Common myeloid progenitor, CD34-positive (primary cell): ENCODE measurements at places on chromosomes 6 and 20.

DNA sequence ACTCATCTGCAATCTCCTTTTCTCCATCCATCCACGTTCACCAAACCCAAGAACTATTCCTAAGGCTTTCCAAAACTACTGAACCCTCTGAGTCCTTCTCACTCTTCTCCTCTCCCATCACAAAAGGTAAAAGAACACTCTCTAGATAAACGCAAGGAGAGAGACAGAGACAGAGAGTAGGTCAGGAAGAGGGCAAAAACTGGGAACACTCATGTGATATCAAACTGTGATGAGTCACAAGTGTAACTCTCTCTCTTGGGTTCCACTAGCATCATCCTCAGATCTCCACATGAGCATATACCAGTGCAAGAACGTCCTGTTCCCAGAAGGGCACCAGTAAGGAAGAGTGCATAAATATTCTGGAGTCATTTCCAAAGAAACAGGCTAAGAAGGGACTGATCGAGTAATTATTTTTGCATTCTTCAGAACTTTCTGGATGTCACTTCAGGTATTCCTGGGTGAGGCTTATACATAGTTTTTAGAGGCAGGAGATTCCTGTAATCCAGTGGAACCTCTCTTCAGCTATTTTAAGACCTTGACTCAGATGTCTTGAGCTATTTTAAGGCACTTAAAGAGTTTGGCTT lies 47.3 kb upstream of the STXBP5 start:
- no peak overlapping the region for H3K4me3 ChIP-seq
- peaks cover 21% of the 10 kb centered on the region for H3K4me1 ChIP-seq
- DNase-seq: no peak
- H3K27ac ChIP-seq: no peak overlapping the region
- no peaks in the 10 kb centered on the region for H3K36me3 ChIP-seq
- H3K27me3 ChIP-seq: no peaks in the 10 kb centered on the region

DNA sequence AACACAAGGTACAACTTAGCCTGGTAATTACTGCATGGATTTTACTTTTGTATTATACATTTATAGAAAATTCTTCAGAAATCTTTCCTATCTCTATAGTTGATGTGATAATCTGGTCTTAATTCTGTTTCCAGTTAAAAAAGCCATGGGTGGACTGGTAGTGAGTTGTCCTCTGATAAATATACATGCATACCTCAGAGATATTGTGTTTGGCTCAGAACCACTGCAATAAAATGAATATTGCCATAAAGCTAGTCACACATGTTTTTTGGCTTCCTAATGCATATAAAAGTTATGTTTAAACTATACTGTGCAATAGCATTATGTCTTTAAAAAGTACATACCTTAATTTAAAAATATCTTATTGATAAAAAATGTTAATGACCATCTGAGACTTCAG lies 708.6 kb upstream of the MARCKS start:
- no peaks in the 10 kb centered on the region for H3K27me3 ChIP-seq
- no peak overlapping the region for H3K4me3 ChIP-seq
- no peak overlapping the region for H3K27ac ChIP-seq
- DNase-seq: no peak

DNA sequence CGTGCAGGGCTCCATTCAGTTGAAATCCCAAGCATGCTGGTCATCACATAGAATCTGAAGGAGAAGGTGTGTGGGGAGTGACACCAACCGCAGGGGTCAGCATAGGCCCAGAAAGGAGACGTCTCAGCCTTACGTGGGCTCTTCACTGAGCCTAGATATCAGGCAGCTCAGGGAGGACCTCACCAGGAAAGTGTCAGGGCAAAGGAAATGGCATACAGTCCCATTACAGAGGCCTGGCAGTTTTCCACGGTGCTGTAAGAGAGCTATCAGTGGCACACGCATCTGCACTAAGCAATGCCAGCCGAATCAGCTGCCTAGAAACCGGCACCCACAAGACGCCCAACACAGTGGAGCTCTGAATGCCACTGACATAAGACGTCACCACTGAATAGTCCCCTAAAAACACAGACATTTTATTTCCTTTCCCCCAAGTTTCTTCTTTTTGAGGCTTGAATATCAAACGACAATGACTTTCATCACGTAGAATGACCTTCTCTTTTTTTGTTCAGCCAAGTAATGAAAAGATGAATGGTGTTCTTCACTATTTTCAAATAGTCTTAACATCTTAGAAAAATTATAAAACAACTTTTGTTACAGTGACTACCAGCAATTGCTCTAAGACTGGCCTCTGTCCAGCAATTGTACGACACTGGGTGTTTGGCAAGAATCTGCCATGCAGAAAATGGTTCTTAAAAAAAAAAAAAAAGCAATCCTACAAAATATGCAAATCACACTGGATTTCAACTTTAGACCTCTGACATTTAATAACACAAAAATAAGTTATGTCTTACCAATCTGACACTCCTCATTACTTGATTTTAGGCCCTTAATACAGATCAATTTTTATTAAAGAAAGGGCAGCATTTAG lies 88.9 kb upstream of the FOXQ1 start:
- no peaks in the 10 kb centered on the region for H3K36me3 ChIP-seq
- no peak for DNase-seq
- H3K27me3 ChIP-seq: no peaks in the 10 kb centered on the region
- no peaks in the 10 kb centered on the region for H3K4me1 ChIP-seq
- H3K27ac ChIP-seq: no peak overlapping the region

GRCh38 chr6:89828988-89829471 lies 650 bp upstream of the CASP8AP2 start:
- no peaks in the 10 kb centered on the region for H3K36me3 ChIP-seq
- H3K27me3 ChIP-seq: no peaks in the 10 kb centered on the region
- H3K27ac ChIP-seq: peak overlapping the region; percentile 79
- no peak for DNase-seq
- H3K4me3 ChIP-seq: peak overlapping the region; percentile 77

- no peak overlapping the region for H3K4me3 ChIP-seq
- H3K27ac ChIP-seq: no peak overlapping the region
- H3K4me1 ChIP-seq: no peaks in the 10 kb centered on the region
- H3K27me3 ChIP-seq: no peaks in the 10 kb centered on the region
- H3K36me3 ChIP-seq: no peaks in the 10 kb centered on the region
- no peak for DNase-seq
These were observed 71.3 kb upstream of the FOXC1 start for GRCh38 chr6:1538369-1538768.

GRCh38 chr6:7157752-7158616 lies 50.2 kb downstream of the RREB1 start:
- H3K27ac ChIP-seq: no peak overlapping the region
- H3K4me1 ChIP-seq: peaks cover 12% of the 10 kb centered on the region
- no peak overlapping the region for H3K4me3 ChIP-seq
- no peak for DNase-seq
- no peaks in the 10 kb centered on the region for H3K27me3 ChIP-seq

DNA sequence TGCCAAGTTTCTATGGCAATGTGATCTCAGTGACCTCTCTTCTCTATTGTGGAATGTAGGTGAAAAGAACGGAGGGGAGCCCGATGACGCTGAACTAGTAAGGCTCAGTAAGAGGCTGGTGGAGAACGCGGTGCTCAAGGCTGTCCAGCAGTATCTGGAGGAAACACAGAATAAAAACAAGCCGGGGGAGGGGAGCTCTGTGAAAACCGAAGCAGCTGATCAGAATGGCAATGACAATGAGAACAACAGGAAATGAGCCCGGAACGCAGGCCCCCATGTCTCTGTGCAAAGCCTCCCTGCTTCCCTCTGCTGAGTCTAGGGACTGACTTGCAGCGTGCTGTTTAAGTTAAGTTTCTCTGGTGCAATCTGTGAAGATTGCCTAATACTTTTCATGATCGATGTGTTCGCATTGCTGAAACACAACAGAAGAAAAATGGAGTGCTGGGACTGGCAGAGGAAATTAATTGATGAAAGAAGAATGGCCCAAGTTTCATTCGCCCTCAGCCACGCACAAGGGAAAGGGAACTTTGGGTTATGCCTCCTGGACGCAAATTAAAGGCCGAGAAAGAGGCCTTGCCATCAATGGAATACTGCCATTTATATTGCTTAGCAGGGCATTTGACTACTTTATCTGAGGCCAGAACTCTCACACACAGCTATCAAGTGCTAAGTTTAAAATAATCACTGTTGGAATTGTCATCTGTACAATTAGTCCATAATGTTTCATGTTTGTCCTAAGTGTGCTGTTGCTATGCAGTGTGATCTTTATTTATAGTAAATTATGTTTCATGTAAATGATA lies 146.4 kb downstream of the AKAP7 start:
- no peaks in the 10 kb centered on the region for H3K4me1 ChIP-seq
- no peaks in the 10 kb centered on the region for H3K27me3 ChIP-seq
- peak; percentile 67 for DNase-seq
- no peak overlapping the region for H3K27ac ChIP-seq
- peaks cover 8% of the 10 kb centered on the region for H3K36me3 ChIP-seq
- H3K4me3 ChIP-seq: peak overlapping the region; percentile 27

GRCh38 chr20:62900692-62901584 lies 25.4 kb downstream of the DIDO1 start:
- no peak overlapping the region for H3K27ac ChIP-seq
- H3K4me3 ChIP-seq: no peak overlapping the region
- H3K27me3 ChIP-seq: no peaks in the 10 kb centered on the region
- peaks cover 59% of the 10 kb centered on the region for H3K36me3 ChIP-seq
- H3K4me1 ChIP-seq: no peaks in the 10 kb centered on the region

DNA sequence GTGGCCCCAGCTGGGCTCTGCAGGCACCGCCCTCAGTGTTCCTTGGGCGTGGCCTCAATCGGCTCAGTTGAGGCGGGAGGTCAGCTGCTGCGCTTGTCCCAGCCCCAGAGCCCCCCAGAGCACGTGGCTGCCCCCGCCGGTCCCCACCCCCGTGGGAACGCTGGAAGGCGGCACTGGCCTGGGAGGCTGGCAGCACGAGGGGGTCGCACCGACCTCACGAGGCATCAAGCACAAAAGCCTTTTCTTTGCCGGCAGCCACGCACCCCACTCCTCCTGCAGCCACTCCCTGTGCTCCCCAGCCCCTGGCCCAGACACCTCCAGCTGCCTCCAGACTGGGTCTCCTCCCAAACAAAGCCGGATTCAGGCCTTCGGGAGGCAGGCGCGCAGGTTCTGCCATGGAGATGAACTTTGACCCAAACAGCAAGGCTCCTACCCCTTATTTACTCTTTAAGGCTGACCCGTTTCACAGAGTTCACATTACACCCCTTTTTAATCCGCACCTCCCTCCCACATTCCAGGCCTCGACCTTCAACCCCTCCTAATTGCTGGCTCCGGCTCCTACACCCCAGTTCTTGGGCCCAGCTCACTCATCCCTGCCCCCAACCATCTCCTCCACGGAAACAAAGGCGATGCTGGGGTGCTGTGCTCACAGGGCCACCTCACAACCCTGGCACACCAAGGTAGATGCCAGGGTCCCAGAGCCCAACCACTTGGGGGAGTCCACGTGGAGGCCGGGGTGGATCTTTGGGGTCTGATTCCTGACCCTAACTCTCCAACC lies 111.7 kb downstream of the NOL4L start:
- H3K4me3 ChIP-seq: no peak overlapping the region
- no peak for DNase-seq
- peaks cover 5% of the 10 kb centered on the region for H3K4me1 ChIP-seq

GRCh38 chr6:44298055-44298803 lies 14.9 kb downstream of the AARS2 start:
- H3K27ac ChIP-seq: no peak overlapping the region
- no peaks in the 10 kb centered on the region for H3K4me1 ChIP-seq
- H3K4me3 ChIP-seq: peak overlapping the region; percentile 72
- H3K27me3 ChIP-seq: peaks cover 59% of the 10 kb centered on the region
- H3K36me3 ChIP-seq: peaks cover 35% of the 10 kb centered on the region

DNA sequence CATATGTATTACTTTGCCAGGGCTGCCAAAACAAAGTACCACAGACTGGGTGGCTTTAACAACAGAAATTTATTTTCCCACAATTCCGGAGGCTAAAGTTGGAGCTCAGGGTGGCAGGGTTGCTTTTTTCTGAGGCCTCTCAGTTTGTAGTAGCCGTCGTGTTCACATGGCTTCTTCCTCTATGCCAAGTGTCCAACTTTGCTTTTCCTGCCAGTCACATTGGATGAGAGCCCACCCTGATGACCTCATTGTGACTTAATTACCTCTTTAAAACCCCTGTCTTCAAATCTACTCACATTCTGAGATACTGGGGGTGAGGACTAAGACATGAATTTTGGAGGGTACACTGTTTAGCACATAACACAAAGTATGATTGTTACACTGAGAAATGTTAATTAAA lies 9.9 kb upstream of the ECT2L start:
- no peak overlapping the region for H3K4me3 ChIP-seq
- no peak overlapping the region for H3K27ac ChIP-seq
- no peak for DNase-seq
- H3K4me1 ChIP-seq: peaks cover 5% of the 10 kb centered on the region
- peaks cover 20% of the 10 kb centered on the region for H3K36me3 ChIP-seq
- no peaks in the 10 kb centered on the region for H3K27me3 ChIP-seq

GRCh38 chr6:24054388-24054787 lies 71.6 kb upstream of the NRSN1 start:
- H3K4me3 ChIP-seq: no peak overlapping the region
- no peak for DNase-seq
- H3K27ac ChIP-seq: no peak overlapping the region
- H3K27me3 ChIP-seq: no peaks in the 10 kb centered on the region
- H3K36me3 ChIP-seq: no peaks in the 10 kb centered on the region

DNA sequence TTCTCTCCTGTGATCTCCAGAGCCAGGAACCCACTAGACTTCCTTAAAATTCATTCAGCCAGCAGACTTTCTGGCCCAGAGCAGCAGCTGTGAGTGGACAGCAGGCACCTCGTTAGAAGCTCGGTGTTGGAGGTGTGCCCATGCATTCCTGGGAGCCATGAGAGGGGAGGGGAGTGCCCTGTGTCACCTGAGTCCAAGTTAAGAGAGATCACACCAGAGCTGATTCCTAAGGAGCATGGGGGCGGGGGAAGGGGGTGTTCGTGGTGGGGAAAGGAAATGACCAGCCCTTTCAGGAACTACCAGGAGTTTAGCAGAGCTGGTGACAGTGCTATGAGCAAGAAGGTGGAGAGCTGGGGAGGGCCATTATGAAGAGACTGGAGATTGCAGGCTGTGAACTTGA lies 46.9 kb downstream of the GFRA4 start:
- H3K36me3 ChIP-seq: peaks cover 4% of the 10 kb centered on the region
- H3K4me3 ChIP-seq: no peak overlapping the region
- peak; percentile 1 for DNase-seq
- H3K27ac ChIP-seq: no peak overlapping the region

- no peaks in the 10 kb centered on the region for H3K27me3 ChIP-seq
- no peaks in the 10 kb centered on the region for H3K4me1 ChIP-seq
- H3K36me3 ChIP-seq: no peaks in the 10 kb centered on the region
- DNase-seq: no peak
- H3K27ac ChIP-seq: no peak overlapping the region
These were observed 70.3 kb downstream of the PKHD1 start for GRCh38 chr6:52016915-52017748.

GRCh38 chr20:47785854-47786764 lies 828 bp upstream of the SULF2 start:
- H3K27ac ChIP-seq: no peak overlapping the region
- peak; percentile 22 for DNase-seq
- no peaks in the 10 kb centered on the region for H3K36me3 ChIP-seq

GRCh38 chr6:131212024-131212423 lies 76.8 kb downstream of the AKAP7 start:
- peaks cover 2% of the 10 kb centered on the region for H3K36me3 ChIP-seq
- no peak overlapping the region for H3K4me3 ChIP-seq
- peaks cover 7% of the 10 kb centered on the region for H3K4me1 ChIP-seq
- no peaks in the 10 kb centered on the region for H3K27me3 ChIP-seq
- no peak for DNase-seq
